Natural killer cell (primary cell): ENCODE measurements at places on chromosomes 7 and 10. TPM values are rescaled to one million over a fixed set of nuclear protein-coding genes. Genes with fewer than 3 reads are reported as not detected.

DNA sequence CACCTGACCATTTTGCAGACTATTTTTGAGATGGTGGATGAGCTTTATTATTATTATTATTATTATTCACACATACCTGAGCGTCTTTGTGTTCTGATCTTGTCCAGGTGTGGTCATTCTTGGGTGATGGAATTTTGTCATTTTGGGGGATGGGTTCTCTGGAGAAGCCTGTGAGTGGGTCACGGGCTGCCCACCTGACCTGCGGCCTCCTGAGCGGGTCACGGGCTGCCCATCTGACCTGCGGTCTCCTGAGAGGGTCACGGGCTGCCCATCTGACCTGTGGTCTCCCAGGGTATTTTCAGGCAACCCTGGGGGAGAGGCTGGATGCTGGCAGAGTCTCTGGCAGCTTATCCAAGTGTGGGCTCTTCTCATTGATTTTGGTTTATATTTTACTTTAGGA lies 7.3 kb downstream of the SCART1 start:
- no peaks in the 10 kb centered on the region for H3K36me3 ChIP-seq
- H3K4me1 ChIP-seq = peaks cover 7% of the 10 kb centered on the region
- no peaks in the 10 kb centered on the region for H3K27me3 ChIP-seq
- no peak overlapping the region for H3K4me3 ChIP-seq

- H3K27ac ChIP-seq = no peak overlapping the region
- no peak for DNase-seq
- H3K27me3 ChIP-seq = no peaks in the 10 kb centered on the region
Measured at GRCh38 chr10:100182908-100183307, 2.9 kb downstream of the ERLIN1 start.

DNA sequence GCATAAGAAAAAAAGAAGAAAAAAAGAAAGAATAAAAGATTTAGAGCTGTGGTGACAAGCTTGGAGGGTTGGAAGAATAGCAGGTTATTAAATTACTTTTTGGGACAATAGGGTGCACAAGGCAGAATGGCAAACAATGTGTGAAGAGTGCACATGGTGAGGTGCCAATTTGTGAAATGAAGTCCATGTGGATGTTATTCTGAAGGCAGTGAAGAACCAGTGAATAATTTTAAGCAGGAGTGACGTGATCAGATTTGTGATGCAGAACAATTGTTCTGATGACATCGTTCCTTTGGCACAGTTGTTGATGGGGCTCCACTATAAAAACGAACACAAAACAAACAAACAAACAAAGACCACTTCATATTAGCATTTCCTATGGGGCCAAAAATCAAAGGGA lies 700.3 kb downstream of the NRG3 start:
- no peaks in the 10 kb centered on the region for H3K4me1 ChIP-seq
- H3K27me3 ChIP-seq = no peaks in the 10 kb centered on the region
- DNase-seq = no peak
- H3K27ac ChIP-seq = no peak overlapping the region
- no peak overlapping the region for H3K4me3 ChIP-seq
- no peaks in the 10 kb centered on the region for H3K36me3 ChIP-seq

DNA sequence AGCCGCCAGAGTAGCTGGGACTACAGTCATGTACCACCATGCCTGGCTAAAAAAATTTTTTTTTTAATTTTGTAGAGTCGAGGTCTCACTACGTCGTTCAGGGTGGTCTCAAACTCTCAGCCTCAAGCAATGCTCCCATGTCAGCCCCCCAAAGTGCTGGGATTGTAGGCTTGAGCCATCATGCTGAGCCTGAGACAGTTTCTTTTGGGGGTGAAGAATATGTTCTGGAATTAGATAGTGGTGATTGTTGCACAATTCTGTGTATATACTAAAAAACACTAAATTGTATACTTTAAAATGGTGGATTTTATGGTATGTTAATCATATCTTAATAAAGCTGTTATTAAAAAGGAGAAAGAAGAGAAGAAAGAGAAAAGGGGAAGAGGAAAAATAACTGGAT lies 1.5 kb downstream of the CUZD1 start:
- H3K4me3 ChIP-seq = no peak overlapping the region
- no peaks in the 10 kb centered on the region for H3K4me1 ChIP-seq
- no peak for DNase-seq

DNA sequence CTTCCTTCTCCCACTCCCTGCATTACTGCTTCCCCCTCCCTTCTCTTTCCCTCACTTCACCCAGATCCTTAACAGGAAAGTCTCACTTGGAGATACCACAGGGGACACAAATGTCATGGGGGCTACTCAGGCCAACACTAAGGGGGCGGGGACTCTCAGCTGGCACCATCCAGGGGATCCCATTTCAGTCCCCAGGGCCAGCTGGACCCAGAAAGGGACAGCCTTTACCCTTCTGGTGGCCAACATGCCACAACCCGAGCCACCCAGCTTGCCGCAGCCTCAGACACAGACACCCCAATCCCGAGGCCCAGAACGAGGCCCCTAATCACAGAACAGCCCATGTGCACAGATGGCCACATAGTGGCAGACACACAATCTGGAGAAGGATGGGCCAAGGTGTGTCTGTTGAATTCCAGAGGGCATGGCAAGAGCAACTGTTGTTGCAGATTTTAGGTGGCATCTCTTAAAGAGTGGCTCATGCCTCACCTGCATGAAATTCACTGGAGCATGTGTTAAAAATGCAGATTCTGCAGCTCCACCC lies 5.6 kb downstream of the CAMK2G start:
- H3K36me3 ChIP-seq = peaks cover 24% of the 10 kb centered on the region
- H3K4me3 ChIP-seq = no peak overlapping the region

DNA sequence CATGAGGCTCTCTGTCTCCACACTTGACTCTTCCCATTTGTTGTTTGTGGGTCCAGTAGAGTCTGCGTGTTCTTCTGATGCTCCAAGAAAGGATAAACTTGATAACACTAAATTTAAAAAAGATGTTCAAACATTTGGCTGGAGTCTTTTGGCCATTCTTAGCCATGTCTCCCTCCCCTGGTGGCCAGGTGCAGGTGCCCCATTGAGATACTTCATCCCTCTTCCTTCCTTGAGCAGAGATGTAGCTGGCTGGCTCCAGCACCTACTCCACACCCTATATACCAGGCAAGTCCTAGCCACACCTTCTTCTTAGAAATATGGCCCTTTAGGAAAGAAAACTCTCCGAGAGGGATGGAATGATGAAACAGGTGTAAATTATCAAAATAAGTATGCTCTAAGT lies 103.2 kb upstream of the GJD4 start:
- H3K36me3 ChIP-seq = peaks cover 5% of the 10 kb centered on the region
- peaks cover 3% of the 10 kb centered on the region for H3K4me1 ChIP-seq
- H3K4me3 ChIP-seq = no peak overlapping the region

GRCh38 chr7:130009848-130010688 lies 41.1 kb downstream of the ZC3HC1 start:
- no peaks in the 10 kb centered on the region for H3K4me1 ChIP-seq
- H3K27me3 ChIP-seq = no peaks in the 10 kb centered on the region
- no peak overlapping the region for H3K27ac ChIP-seq
- no peak for DNase-seq
- no peak overlapping the region for H3K4me3 ChIP-seq
- no peaks in the 10 kb centered on the region for H3K36me3 ChIP-seq

DNA sequence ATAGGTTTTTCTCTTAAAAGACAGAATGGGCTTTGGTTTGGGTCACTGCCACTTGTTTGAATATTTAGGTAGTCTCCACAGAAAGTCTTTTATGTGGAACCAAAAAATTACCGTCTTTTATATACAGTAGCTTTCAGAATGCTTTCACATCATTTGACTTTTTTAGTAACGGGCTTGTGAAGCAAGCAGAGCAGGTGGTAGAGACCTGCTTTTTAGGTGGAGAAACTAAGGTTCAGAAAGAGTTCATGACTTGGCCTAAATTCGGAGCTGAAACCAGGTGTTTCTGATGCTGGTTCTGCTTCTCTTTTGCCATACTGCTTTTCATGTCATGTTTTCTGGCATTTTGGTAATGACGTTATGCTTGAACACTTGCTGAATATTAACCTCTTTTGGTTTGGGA lies 36.3 kb downstream of the GARS1 start:
- H3K4me3 ChIP-seq = no peak overlapping the region
- no peaks in the 10 kb centered on the region for H3K4me1 ChIP-seq
- H3K36me3 ChIP-seq = peaks cover 74% of the 10 kb centered on the region
- no peak overlapping the region for H3K27ac ChIP-seq
- no peaks in the 10 kb centered on the region for H3K27me3 ChIP-seq
- DNase-seq = no peak

DNA sequence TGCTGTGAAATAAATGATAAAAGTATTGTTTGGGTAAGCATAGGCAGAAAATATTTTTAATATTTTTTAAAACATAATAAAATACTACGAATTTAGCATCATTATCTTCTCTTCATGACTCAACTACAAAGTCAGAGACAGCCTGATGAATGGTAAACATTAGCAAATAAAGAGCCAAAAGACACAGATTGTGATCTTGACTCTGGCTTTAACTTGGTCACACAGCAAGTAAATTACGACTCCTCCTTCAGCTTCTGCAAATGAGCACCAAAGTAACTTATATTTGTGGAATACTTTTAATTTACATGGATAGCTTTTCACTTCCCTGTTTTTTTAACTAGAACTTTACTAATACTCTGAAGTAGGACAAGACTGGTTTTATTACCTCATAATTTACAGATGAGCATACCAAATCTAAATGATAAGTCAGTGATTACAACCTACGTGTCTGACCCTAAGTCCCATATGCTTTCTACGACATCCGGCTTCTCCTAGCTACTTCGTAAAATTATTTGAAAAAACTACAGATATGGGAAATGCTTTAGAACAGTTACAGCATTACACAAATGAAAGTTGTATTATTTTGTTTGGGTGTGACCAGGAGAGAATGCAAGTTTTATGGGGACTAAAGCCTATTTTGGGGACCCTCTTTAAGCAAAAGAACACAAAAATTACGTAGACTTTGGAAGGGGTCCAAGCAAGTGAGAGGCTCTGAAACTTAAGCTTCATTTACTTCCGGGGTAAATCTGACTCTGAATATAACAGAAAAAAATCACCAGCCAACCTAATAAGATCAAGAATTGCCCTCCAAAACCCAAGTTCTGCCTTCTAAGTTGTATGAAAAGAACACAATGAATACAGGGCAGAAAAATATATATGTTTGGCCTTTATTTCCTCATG lies 133.8 kb downstream of the CPEB3 start:
- H3K27ac ChIP-seq = no peak overlapping the region
- no peaks in the 10 kb centered on the region for H3K27me3 ChIP-seq
- no peaks in the 10 kb centered on the region for H3K4me1 ChIP-seq
- H3K4me3 ChIP-seq = no peak overlapping the region

DNA sequence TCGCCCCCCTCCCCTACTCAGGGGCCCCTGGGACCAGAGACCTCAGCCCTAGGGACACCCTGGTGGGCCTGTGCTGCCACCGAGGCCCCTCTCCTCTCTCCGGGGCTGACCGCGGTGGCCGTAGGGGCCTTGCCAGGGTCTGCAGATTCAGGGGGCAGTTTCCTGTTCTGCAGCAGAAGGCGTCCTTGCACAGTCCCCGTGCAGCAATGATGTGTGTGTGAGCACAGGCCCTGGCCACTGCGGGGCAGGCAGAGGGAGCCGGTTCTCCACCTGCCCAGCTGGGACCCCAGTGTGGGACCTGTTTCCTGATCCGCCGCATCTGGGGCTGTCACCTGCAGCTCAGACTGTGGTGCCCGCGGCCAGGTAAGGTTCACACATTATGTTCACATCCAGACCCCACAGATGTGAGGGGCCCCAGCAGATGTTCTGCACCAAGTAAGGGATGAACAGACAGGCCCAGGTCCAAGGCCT lies 60.7 kb upstream of the DNAJB6 start:
- peaks cover 55% of the 10 kb centered on the region for H3K4me1 ChIP-seq
- peak overlapping the region; percentile 26 for H3K27ac ChIP-seq
- no peaks in the 10 kb centered on the region for H3K36me3 ChIP-seq
- H3K27me3 ChIP-seq = peaks cover 3% of the 10 kb centered on the region
- no peak for DNase-seq
- no peak overlapping the region for H3K4me3 ChIP-seq

- peak overlapping the region; percentile 72 for H3K27ac ChIP-seq
- no peaks in the 10 kb centered on the region for H3K27me3 ChIP-seq
- H3K4me1 ChIP-seq = peaks cover 7% of the 10 kb centered on the region
- no peak for DNase-seq
Measured at GRCh38 chr10:28177944-28178637, 124.8 kb downstream of the MPP7 start.

DNA sequence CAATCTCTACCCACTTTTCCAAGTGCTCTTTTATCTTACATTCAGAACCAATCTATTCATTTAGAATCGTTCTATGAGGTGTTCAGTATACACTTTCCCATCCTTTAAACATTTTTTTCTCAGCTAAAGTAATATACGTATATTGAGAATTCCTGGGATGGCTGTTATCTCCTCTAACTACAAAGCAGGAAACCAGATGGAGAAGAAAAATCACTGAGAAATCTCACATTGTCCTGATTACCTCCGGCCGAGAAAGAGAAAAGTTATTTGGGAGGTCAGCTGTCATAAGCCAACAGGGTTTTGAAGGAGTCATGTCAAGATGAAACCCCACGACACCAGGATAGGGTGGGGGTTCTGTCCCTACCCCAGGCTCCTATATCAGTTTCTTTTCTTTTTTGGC lies 99.2 kb upstream of the KDM7A start:
- no peaks in the 10 kb centered on the region for H3K27me3 ChIP-seq
- H3K27ac ChIP-seq = no peak overlapping the region
- no peak for DNase-seq
- H3K36me3 ChIP-seq = no peaks in the 10 kb centered on the region

- no peak overlapping the region for H3K27ac ChIP-seq
- no peaks in the 10 kb centered on the region for H3K36me3 ChIP-seq
Measured at GRCh38 chr10:55183993-55184392, 383.0 kb upstream of the PCDH15 start.

GRCh38 chr10:44297963-44298362 lies 86.9 kb downstream of the CXCL12 start:
- H3K27ac ChIP-seq = no peak overlapping the region
- H3K4me1 ChIP-seq = no peaks in the 10 kb centered on the region
- H3K4me3 ChIP-seq = no peak overlapping the region
- H3K36me3 ChIP-seq = no peaks in the 10 kb centered on the region
- no peak for DNase-seq

- no peaks in the 10 kb centered on the region for H3K4me1 ChIP-seq
- DNase-seq = no peak
- H3K27me3 ChIP-seq = no peaks in the 10 kb centered on the region
- H3K4me3 ChIP-seq = no peak overlapping the region
- no peaks in the 10 kb centered on the region for H3K36me3 ChIP-seq
- H3K27ac ChIP-seq = no peak overlapping the region
Measured at GRCh38 chr10:13973742-13974141, 357.0 kb downstream of the FRMD4A start.

- H3K4me3 ChIP-seq = no peak overlapping the region
- H3K36me3 ChIP-seq = no peaks in the 10 kb centered on the region
- H3K27me3 ChIP-seq = no peaks in the 10 kb centered on the region
- DNase-seq = no peak
- no peak overlapping the region for H3K27ac ChIP-seq
- H3K4me1 ChIP-seq = no peaks in the 10 kb centered on the region
Measured at GRCh38 chr7:78080811-78081210, 282.2 kb downstream of the PHTF2 start.

- H3K27ac ChIP-seq = no peak overlapping the region
- no peaks in the 10 kb centered on the region for H3K27me3 ChIP-seq
- no peak overlapping the region for H3K4me3 ChIP-seq
Measured at GRCh38 chr10:97016728-97017473, 168.9 kb downstream of the SLIT1 start.

The PTF1A gene
- total RNA-seq = not detected

The BHLHA15 gene
- not detected for total RNA-seq

The FAM221A gene
- 7.4 TPM for total RNA-seq

The MTPN gene
- total RNA-seq = 165 TPM

The SUN1 gene
- 48.0 TPM for total RNA-seq

The NKX2-3 gene
- total RNA-seq = not detected

The PLEKHA8 gene
- 8.7 TPM for total RNA-seq
